ENCODE measurements at places on chromosomes 4 and X.

- DNase-seq, result no peak
Measured at GRCh38 chr4:22874334-22874912, 181.7 kb downstream of the GBA3 start.

- no peak for DNase-seq
Measured at GRCh38 chr4:51890760-51891159, 47.8 kb downstream of the DCUN1D4 start.

DNA sequence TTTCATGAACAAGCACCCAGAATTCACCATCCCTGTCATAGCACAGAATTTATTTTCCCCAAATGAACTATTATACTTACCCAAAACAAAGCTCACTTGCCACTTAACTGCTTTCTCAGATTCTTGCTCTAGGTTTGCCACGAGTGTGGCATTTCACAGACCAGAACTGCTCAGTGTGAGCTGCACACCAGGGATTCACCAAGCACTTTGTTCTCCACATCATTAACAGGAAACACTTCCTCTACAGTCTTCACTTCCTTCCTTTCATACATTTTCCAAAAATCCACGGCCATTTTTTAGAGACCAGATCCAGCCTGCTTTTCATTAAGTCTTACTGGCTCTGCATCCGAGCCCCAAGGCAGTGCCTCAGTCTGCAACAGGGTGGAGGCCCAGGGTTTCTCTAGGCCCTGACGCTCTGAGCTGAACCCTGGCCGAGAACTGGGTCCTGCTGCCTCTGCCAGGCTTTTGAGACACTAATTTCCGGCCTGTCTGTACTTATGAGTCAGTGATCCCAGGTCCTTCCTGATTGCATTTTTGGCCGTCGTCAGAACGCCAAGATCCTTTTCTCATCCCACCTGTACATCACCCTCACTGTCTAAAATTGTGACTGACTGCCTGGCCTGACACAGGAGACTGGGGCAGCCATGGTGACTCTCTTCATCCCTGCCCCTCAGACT, 67.6 kb upstream of the MTNR1A start:
- DNase-seq, result no peak

DNA sequence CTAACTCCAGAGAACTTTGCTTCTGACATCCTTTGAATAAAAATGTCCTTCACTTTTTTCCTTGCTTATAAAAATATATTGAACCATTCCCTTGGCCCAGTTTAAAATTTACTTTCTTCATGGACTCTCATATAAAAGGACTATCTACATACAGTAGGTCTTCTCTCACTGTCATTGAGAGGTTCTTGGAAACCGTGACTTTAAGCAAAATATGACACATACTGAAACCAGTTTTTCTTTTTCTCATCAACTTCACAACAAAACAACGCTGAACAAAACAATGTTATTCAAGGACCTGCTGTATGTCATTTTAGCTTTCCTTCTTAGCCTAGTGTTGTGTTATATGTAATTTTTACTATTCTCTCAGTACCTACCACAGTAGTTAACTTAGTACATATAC, 496.8 kb downstream of the CENPC start:
- DNase-seq, result no peak

GRCh38 chr4:133866328-133866699, 335.3 kb downstream of the PABPC4L start:
- DNase-seq, result no peak

- no peak for DNase-seq
Measured at GRCh38 chrX:38973322-38973721, 172.1 kb downstream of the MID1IP1 start.
